ENCODE measurements at places on chromosomes 6 and 20.

DNA sequence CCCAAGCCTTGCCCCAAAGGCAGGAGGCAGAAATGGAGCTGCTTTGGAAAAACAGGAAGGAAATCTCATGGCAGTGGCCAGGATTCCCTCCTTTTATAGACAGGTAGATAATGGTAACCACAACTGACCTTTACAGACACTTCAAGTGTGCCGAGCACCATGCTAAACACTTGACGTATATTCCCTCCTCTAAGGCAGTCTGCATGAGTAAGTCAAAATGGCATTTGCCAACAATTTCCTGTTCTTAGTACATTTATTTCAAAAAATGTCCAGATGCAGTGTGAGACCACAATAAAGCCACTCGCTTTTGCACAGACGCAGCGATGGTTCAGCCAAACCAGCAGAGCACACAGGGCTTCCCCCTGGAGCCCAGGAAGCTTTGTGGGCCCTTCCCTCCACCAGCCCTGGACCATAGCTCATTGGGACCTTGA lies 16.5 kb upstream of the GPR6 start:
- DNase-seq = no peak

- no peak for DNase-seq
Measured at GRCh38 chr6:1423578-1423977, 34.2 kb downstream of the FOXF2 start.

DNA sequence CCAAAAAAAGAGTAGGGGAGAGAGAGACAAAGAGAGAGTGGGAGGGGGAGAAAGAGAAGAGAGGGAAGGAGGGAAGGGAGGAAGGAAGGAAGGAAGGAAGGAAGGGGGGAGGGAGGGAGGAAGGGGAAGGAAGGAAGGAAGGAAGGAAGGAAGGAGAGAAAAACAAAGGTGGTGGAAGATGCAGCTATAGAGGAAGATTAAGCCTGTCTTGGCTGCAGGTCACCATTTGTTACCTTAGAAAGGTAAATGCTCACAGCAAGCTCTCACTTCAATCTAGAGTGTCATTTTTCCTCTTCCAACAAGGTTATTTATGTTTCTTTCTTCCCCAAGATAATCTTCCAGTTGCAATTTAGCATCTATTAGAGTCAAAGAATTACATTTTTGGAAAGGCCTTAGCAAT lies 284.0 kb downstream of the PHACTR1 start:
- no peak for DNase-seq

- DNase-seq = no peak
Measured at GRCh38 chr6:154476494-154476893, 34.0 kb downstream of the CNKSR3 start.

DNA sequence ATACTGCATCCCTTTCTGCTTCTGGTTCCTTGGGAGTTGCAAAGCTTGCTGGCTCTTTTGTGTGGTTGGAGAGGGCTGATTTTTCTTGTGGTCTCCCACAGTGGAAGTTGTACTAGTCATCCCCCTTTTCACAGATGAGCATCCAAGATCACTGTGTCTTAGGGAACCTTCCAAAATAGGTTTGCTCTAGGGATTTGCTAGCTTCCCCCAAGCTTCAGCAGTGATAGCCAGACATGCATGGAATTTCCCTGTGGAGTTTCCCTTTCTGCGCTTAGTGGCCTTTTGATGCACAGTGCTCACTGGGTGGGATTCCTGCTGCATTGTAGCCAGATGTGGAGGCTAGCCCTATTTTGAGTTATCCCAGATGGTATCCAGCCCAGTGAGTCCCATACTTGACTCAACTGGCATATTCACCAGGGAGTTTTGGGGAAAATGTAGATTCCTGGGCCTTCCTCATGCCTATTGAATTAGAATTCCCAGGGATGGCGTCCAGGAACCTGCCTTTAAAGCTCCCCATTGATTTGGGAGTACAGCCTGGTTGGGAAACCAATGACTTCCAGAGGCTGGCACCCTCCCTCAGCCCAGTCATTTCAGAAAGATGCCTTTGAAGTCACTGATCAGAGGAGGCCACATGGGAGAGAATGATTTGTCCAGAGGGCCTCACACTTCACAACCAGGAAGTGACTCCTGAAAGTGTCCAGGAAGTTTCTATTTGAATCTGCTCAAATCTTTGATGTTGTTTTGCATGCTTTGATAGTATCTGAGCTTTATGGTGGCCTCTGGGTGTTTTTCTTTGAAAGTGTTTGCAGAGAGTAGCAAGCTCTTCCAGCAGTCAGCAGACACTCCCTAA lies 25.9 kb downstream of the PPARD start:
- DNase-seq = no peak
